ENCODE measurements at places on chromosomes 12 and 14. TPM values are rescaled to one million over a fixed set of nuclear protein-coding genes. Genes with fewer than 3 reads are reported as not detected.

DNA sequence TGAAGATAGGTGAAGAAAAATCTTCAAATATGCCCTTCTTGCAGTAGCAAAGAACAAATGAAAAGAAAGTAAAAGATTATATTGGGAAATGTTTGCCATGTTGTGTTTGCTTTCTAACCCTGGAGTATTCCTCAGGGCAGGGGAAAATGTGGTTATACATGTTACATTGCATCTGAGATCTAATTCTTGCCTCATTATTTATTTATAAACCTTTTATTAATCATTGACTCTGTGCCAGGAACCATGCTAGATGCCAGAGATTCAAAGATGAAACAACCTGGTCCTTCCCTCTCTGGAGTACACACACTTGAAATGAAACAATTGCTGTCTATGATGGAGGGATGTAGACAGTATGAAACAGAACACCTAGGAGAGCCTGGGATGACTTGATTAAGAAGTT is 128.1 kb upstream of the HMGA2 start:
- no peak for DNase-seq
- H3K36me3 ChIP-seq: no peaks in the 10 kb centered on the region
- H3K4me1 ChIP-seq: peaks cover 4% of the 10 kb centered on the region
- H3K27me3 ChIP-seq: no peaks in the 10 kb centered on the region
- H3K4me3 ChIP-seq: no peak overlapping the region

The INSM2 gene
- total RNA-seq: not detected

DNA sequence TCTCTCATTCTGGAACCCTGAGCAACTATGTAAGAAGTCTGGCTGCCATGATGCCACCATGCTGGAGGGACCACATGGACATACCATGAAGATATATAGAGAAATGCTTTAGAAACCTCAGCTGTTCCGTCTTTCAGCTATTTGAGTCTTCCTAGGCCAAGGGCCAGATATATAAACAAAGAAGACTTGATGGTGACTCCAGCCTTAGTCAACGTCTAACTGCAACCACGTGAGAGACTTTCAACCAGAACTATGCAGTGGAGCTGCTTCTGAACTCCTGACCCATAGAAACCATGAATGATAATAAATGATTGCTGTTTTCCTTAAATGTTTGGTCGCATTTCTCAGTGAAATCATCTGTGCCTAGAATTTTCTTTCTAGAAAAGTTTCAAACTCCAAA is 20.0 kb upstream of the KITLG start:
- no peak overlapping the region for H3K4me3 ChIP-seq
- H3K4me1 ChIP-seq: no peaks in the 10 kb centered on the region
- H3K36me3 ChIP-seq: no peaks in the 10 kb centered on the region

The RD3L gene
- 25.2 TPM for total RNA-seq

The PRIMA1 gene
- 4.1 TPM for total RNA-seq

The PLEKHA5 gene
- total RNA-seq: 59.4 TPM

GRCh38 chr12:11545484-11546330 is 103.8 kb upstream of the ETV6 start:
- no peaks in the 10 kb centered on the region for H3K27me3 ChIP-seq
- no peak overlapping the region for H3K27ac ChIP-seq
- DNase-seq: no peak
- no peak overlapping the region for H3K4me3 ChIP-seq
- H3K4me1 ChIP-seq: no peaks in the 10 kb centered on the region

DNA sequence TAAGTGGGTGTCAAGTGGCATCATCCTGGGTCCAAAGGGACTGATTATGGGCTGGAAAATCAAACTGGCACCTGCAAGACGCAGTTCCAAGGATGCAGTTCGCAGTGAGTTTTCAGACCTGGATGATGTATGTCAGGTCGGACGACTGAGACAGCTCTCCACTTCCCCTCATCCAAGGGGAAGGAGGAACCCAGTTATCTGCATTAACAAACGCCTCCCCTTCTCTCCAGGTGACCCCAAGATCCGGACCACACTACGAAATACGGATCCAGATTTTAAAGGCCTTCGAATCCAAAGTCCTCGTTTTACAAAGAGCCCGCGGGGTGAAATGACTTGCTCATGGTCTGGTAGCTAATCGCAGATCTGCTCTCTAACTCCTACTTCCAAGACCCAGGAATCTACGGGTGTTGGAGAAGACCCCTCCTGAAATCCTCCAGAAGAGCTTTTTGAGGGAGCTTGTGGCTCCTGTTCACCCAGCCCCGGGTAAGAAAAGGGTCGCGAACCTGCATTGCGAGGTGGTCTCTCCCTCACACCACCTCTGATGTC is 460 bp upstream of the SYNE2 start:
- peak overlapping the region; percentile 91 for H3K27ac ChIP-seq
- DNase-seq: no peak
- H3K36me3 ChIP-seq: no peaks in the 10 kb centered on the region
- H3K4me3 ChIP-seq: peak overlapping the region; percentile 56
- no peaks in the 10 kb centered on the region for H3K27me3 ChIP-seq

The ADAM21 gene
- 0.41 TPM for total RNA-seq

- H3K4me3 ChIP-seq: no peak overlapping the region
- no peaks in the 10 kb centered on the region for H3K4me1 ChIP-seq
- H3K36me3 ChIP-seq: no peaks in the 10 kb centered on the region
- no peak for DNase-seq
- H3K27ac ChIP-seq: no peak overlapping the region
These were observed 65.9 kb downstream of the RNFT2 start for GRCh38 chr12:116804051-116804450.

The NPFF gene
- total RNA-seq: not detected

DNA sequence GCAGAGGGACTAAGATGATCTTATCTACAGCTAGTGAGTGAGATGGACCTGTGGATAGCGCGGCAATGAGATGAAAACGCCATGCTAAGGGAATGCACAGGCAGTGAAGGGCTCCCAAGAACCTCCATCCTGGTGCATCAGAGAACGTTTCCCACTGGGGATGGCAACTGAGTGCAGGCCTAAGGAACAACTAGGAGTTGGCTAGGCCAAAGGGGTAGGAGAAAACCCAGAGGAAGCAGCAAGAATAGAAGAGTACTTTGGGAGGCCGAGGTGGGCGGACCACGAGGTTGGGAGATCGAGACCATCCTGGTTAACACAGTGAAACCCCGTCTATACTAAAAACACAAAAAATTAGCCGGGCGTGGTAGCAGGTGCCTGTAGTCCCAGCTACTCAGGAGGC is 24.6 kb upstream of the BATF start:
- H3K27ac ChIP-seq: no peak overlapping the region
- no peaks in the 10 kb centered on the region for H3K27me3 ChIP-seq
- no peaks in the 10 kb centered on the region for H3K36me3 ChIP-seq
- H3K4me1 ChIP-seq: no peaks in the 10 kb centered on the region
- no peak for DNase-seq
- H3K4me3 ChIP-seq: no peak overlapping the region

The TBC1D30 gene
- total RNA-seq: 3.3 TPM

- no peak for DNase-seq
- H3K36me3 ChIP-seq: peaks cover 14% of the 10 kb centered on the region
- H3K4me3 ChIP-seq: no peak overlapping the region
- H3K27me3 ChIP-seq: no peaks in the 10 kb centered on the region
- H3K27ac ChIP-seq: no peak overlapping the region
- peaks cover 26% of the 10 kb centered on the region for H3K4me1 ChIP-seq
These were observed 2.5 kb upstream of the SMARCD1 start for GRCh38 chr12:50082644-50083043.

DNA sequence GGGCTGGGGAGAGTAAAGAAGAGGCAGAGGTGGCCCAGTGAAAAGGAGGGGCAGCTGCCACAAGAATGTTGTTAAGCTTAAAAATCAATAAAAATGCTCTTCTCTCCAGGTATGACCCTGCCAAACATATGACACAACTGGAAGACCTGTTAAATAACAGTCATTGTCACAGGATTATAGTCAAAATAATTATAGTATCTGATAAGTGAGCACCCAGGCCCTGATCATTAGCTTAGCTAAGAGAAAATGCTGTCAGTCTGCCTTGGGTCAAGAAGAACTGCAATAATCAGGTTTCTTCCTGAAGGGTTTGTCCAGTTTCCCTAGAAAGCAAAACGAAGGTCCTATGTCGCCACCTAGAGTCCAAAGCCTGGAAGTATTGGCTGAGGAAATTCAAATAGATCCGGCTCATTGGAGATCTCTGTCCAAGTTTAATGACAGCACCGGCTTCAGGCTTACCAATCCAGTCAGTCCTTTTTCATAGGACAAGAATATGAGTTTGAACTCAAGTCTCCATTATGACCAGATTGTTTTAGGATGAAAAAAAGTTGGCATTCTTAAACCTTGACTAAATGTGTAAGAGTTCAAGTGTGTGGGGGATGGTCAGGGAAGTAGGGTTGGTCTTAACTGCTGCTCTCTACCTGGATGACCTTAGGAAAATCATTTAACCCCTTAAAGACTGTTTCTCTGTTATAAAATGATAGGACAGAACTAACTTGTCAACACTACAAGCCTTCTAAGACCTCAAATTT is 22.5 kb upstream of the NKX2-8 start:
- no peaks in the 10 kb centered on the region for H3K27me3 ChIP-seq
- no peaks in the 10 kb centered on the region for H3K36me3 ChIP-seq
- H3K4me1 ChIP-seq: no peaks in the 10 kb centered on the region
- no peak overlapping the region for H3K4me3 ChIP-seq
- no peak for DNase-seq

DNA sequence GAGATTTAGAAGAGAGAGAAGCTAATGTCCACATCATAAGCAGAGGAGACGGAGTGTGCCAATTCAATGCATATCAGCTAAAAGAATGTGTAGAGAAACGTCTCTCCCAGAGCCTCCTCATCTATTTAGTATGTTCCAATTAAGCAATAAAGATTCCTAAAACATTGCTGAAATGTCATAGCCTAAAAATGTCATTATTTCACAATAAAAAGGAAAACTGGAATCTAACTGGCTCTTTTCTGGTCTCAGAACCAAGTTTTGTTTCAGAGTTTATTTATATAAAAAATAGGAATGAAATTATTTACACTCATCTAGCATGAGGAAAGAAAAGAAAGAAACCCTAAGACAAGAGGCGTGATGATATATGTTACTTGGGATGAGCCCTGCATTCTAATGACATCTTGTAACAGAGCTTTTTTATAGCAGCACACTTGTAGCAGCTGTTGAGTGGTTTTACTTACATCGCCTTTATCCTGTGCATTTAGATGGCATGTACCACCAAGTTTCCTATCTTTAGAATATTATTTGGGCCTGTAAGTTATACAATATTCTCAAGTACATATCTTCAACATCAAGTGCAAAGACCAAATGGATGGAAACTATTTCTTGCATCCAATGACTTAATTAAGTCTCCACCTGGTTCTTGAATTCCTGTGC is 266.3 kb upstream of the PRKD1 start:
- H3K4me3 ChIP-seq: no peak overlapping the region
- no peaks in the 10 kb centered on the region for H3K36me3 ChIP-seq

GRCh38 chr12:111767362-111768158 is 827 bp downstream of the ALDH2 start:
- no peaks in the 10 kb centered on the region for H3K36me3 ChIP-seq
- peaks cover 29% of the 10 kb centered on the region for H3K4me1 ChIP-seq
- H3K27ac ChIP-seq: peak overlapping the region; percentile 91
- peak overlapping the region; percentile 90 for H3K4me3 ChIP-seq
- H3K27me3 ChIP-seq: no peaks in the 10 kb centered on the region

DNA sequence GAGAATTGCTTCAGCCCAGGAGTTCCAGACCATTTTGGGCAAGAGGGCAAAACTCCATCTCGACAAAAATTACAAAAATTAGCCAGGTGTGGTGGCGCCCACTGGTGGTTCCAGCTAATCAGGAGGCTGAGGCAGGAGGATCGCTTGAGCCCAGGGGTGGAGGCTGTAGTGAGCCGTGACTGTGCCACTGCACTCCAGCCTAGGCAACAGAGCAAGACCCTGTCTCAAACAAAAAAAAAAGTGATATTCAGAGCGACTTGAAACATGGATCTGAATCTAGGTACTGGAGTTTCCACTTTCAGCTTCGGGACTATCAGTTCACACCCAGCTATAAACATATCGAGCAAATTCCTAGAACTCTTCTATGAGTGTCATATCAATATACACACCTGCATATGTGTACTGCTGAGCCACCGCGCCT is 16.3 kb upstream of the RNF34 start:
- H3K4me1 ChIP-seq: no peaks in the 10 kb centered on the region
- H3K36me3 ChIP-seq: no peaks in the 10 kb centered on the region
- no peak overlapping the region for H3K27ac ChIP-seq
- no peak overlapping the region for H3K4me3 ChIP-seq

DNA sequence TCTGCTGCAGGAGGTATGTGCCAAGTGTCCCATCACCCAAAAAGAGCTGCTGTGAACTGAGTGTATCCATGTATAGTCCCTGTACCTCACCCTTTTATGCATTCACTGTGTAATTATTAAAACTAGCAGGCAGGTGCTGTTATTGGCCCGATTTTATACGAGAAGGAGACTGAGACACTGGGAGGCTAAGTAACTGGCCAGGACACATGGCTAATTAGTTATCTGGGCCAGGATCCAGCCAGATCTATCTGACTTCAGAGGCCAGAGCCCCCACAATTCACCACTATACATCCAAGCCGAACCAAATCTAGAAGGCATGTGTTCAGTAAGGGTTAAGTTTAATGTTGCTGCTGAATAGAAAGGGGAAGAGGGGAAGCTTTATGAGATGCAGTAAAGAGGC is 73.4 kb downstream of the FRMD6 start:
- DNase-seq: no peak
- peaks cover 18% of the 10 kb centered on the region for H3K36me3 ChIP-seq
- no peaks in the 10 kb centered on the region for H3K4me1 ChIP-seq
- no peaks in the 10 kb centered on the region for H3K27me3 ChIP-seq
- no peak overlapping the region for H3K4me3 ChIP-seq
- no peak overlapping the region for H3K27ac ChIP-seq

DNA sequence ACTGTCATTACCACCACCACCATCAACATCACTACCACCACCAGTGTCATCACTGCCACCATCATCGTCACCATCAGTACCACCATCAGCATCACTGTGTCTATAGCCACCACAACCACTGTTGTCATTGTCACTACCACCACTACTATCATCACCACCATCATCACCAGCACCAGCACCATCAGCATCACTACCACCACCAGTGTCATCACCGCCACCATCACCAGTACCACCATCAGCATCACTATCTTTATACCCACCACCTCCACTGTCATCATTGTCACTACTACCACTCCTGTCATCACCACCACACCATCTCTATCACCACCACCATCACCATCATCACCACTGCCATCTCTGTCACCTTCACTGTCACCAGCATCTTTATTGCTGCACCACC is 60.6 kb downstream of the BEGAIN start:
- H3K4me3 ChIP-seq: no peak overlapping the region
- H3K4me1 ChIP-seq: no peaks in the 10 kb centered on the region
- peaks cover 17% of the 10 kb centered on the region for H3K36me3 ChIP-seq
- H3K27ac ChIP-seq: no peak overlapping the region
- no peak for DNase-seq

- H3K27me3 ChIP-seq: no peaks in the 10 kb centered on the region
- no peak overlapping the region for H3K4me3 ChIP-seq
- H3K36me3 ChIP-seq: no peaks in the 10 kb centered on the region
- no peak for DNase-seq
- H3K4me1 ChIP-seq: no peaks in the 10 kb centered on the region
These were observed 6.6 kb upstream of the PPM1A start for GRCh38 chr14:60242429-60242828.

- no peaks in the 10 kb centered on the region for H3K36me3 ChIP-seq
- no peaks in the 10 kb centered on the region for H3K4me1 ChIP-seq
- H3K27ac ChIP-seq: peak overlapping the region; percentile 54
- H3K27me3 ChIP-seq: no peaks in the 10 kb centered on the region
- H3K4me3 ChIP-seq: peak overlapping the region; percentile 30
These were observed 31.4 kb downstream of the SSPN start for GRCh38 chr12:26226629-26227360.

The SLC39A9 gene
- total RNA-seq: 37.5 TPM

The TTC7B gene
- 57.3 TPM for total RNA-seq

Measured in right atrium auricular region (tissue), 2 donors.